ENCODE measurements at places on chromosomes 1 and 21.

DNA sequence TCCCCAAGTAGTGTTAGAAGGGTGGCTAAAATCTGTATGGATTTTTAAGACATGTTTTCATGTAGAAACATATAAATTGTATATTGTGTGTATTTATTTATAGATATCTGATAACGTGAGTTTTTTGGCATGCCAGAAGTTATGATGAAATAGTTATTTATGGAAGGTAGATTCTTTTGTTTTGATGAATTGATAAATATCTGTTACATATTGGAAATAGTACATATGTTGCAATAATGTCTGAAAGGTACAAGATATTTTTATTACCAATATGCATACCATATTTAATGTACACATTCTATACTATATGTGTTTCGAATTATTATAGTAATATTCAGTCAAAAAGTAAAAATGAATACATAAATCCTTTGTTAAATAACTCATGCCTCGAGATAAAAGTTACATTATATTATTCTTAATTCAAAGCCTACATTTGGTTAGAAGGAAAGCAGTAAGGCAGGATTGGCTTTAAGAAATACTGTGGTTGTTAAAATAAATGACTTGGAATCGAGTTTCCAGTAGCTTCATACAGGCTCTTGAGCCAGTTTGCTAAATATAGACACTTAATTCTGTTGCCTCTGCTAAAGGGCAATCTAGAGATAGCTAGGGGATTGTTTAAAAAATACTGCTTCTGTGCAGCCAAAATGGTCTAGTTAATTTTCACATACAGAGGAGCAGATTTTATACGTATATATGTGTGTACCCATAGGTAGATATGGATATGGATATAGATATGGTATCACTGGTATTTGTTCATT lies 1175.1 kb upstream of the B3GALT2 start:
- DNase-seq = no peak

DNA sequence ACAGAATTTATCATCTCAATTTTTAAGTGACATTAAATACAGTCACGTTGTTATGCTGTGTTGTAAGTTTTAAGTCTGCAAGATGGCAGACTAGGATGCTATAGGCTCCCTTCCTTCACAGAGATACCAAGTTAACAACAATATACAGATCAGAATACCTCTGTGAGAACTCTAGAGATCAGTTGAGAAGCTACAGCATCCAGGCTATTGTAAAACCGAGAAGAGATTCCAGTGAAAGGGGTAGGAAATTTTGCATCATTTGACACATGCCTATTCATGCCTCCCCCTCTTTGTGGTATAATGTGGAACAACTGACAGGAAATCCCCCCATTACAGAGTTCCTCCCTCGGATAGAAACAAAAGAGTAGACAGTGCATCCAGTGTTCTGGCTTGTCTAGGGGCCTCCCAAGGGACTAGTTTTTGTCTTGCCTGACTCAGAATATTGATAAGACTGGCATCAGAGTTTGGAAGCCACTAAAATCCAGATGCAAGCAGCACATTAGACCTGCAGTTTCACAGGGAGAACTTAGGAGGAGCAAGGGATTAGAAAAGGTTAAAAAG lies 80.6 kb downstream of the LBR start:
- DNase-seq = no peak

GRCh38 chr1:218953386-218953785 lies 220.3 kb upstream of the LYPLAL1 start:
- no peak for DNase-seq

GRCh38 chr1:14262637-14263036 lies 335.8 kb upstream of the KAZN start:
- no peak for DNase-seq

GRCh38 chr1:202588503-202589189 lies 121.6 kb downstream of the SYT2 start:
- DNase-seq = no peak

- DNase-seq = no peak
Observed at GRCh38 chr1:173314656-173315055, 107.5 kb upstream of the TNFSF4 start.

- DNase-seq = no peak
Observed at GRCh38 chr1:93844262-93845045, 34.6 kb downstream of the DNTTIP2 start.

DNA sequence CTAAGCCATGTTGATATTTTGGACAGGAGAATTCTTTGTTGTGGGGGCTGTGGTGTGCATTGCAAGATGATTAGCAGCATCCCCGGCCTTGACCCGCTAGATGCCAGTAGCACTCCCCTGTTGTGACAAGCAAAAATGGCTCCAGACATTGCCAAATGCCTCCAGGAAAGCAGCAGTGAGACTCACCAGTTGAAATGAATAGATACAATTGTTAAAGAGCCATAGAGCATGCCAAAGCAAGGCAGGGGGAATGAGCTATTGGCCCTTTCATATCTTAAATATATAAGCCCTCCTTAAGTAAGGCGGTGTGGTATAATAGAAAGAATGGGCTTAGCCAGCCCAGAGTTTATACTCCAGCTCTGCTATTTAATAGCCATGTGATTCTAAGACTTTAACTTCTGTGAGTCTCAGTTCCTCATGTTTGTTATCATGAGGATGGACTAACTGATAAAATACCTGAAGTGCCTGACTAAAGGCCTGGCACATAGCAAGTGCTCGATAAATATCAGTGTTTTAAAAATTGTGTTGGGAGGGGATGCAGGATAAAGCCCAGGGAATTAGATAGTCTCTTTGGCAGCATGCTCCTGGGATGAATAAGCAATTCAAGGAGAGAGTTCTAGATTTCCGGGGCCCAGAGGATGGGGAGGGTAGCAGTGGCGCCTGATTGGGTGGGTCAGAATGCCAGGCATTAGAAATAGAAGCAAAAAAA lies 21.1 kb upstream of the RGS4 start:
- DNase-seq = no peak

GRCh38 chr21:25487046-25487594 lies 120.2 kb downstream of the MRPL39 start:
- no peak for DNase-seq

DNA sequence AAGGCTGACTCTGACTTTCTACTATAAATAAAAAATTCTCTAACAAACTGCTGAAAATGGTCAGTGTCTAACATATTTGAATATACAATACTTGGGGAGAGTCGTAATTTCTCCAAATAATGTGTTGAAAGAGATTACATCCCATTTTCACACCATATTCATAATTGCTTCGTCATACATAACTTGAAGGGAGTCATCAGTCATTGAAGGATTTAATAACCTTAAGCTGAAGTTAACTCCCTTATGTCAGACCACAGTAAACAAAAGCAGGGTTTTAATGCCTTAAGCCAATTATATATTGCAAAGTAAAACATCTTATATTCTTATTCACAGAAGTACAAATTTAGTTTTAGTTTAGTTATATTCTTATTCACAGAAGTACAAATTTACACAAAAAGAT lies 129.9 kb downstream of the RERE start:
- no peak for DNase-seq

DNA sequence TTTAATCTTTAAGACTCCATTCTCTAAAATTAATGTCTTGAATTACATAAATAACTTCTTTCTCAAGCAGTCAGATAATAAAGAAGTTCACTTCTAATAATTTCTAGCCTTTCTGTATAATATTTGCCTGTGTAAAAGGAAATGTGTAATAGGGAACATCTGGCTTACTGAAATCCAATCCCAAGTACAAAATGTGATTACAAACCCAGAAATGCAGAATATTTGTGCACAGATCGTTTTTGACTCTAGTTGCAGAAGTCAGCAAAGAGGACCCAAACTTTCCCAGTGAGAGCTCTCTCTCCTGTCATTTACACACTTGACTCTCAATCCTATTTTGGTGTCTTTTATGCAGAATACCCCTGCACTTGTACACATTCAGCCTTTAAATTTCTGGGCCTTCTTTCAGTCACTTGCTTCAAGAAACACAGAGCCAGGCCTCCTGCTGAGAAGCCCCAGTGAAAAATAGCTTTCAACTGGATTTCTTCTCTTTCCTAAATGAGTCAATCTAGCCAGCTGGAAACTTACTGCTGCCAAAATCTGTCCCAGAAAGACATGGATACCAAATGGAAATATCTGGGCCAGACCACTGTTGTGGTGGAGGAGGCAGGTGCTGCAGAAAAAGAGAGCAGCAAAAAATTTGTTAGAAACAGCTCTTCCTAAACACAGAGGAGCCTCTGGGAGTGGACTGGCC lies 68.5 kb upstream of the ADAM30 start:
- DNase-seq = peak; percentile 31

GRCh38 chr1:169576935-169577331 lies 9.3 kb downstream of the F5 start:
- no peak for DNase-seq

- no peak for DNase-seq
Observed at GRCh38 chr1:54121482-54122134, 31.2 kb downstream of the CDCP2 start.
